ENCODE measurements at places on chromosomes 11 and 22. TPM values are rescaled to one million over a fixed set of nuclear protein-coding genes. Genes with fewer than 3 reads are reported as not detected.

DNA sequence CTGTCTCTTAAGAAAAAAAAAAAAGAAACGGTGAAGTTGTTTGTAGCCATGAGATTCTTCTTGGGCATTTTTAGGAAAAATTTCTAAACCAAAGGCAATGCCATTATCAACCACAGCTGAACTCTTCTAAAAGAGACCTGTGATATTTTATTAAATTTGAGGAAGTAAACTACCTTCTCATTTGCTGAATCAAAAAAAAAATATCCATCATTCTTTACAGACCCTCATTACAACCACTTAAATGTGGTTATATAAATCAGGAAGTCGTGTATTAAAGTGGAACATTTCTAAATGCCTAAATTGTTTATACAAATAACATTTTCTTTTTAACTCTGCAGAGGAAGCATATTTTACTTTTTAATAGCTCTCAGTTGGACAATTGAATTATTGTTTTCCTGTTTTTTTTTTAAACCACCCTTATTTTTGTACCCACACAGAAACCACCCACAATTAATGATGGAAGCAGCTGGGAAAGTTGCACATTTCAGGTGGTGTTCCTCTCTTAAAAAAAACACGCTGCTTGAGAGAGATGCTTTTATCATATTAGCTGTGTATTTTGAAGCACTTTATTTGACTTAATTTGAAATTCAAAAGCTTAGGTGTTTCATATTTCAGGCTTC is 91.2 kb downstream of the ARHGAP42 start:
- no peaks in the 10 kb centered on the region for H3K27me3 ChIP-seq
- DNase-seq: no peak
- H3K36me3 ChIP-seq: no peaks in the 10 kb centered on the region
- H3K4me1 ChIP-seq: no peaks in the 10 kb centered on the region

- H3K27me3 ChIP-seq: peaks cover under 1% of the 10 kb centered on the region
- H3K4me1 ChIP-seq: peaks cover 10% of the 10 kb centered on the region
- no peak overlapping the region for H3K27ac ChIP-seq
- no peak for DNase-seq
- H3K4me3 ChIP-seq: no peak overlapping the region
- H3K36me3 ChIP-seq: no peaks in the 10 kb centered on the region
These were observed 30.8 kb downstream of the TRMU start for GRCh38 chr22:46366327-46366731.

GRCh38 chr11:28526406-28526751 is 418.2 kb downstream of the METTL15 start:
- H3K4me3 ChIP-seq: no peak overlapping the region
- H3K36me3 ChIP-seq: no peaks in the 10 kb centered on the region
- H3K27ac ChIP-seq: no peak overlapping the region
- H3K4me1 ChIP-seq: no peaks in the 10 kb centered on the region
- H3K27me3 ChIP-seq: no peaks in the 10 kb centered on the region
- DNase-seq: no peak

BDNF gene
- not detected for total RNA-seq

GRCh38 chr11:47977623-47978022 is 2.7 kb upstream of the PTPRJ start:
- no peak for DNase-seq
- H3K27ac ChIP-seq: no peak overlapping the region
- peaks cover 15% of the 10 kb centered on the region for H3K4me1 ChIP-seq
- H3K36me3 ChIP-seq: no peaks in the 10 kb centered on the region

CREB3L1 gene
- not detected for total RNA-seq

DNA sequence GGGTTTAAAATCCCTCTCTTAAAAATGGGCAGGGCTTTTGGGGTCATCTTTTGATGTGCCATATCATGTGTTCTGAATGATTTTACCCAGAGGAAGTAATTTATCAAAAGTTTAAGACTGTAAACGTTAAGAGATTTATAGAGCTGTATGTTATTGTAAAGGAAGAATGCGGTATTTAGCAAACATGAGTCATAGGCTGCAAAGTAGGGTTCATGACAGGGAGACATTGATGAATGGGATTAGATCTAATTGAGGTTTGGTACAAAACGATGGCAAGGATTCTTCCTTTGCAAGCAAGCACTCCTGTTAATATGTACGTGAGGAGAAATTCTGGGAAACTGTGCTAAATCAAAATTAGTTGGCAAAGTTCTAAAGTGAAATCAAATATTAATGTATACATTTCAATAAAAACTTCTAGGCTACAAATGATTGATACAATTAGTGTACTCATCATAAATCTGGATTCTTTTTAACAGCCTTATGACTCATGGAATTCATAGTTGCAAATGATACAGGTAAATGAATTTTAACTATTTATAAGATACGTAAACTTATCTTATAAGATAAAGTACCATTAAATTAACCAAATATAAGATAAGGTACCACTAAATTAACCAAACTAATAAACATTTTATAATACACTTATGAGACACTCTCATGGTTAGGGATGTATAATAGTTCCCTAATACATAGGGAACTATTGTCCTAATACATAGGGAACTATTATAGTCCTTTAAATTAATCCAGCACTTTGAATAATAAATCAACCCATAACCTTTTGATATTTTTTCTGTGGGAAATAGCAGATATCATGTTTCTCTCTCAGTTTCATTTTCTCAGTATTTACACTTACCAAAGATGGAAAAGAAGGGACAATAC is 58.4 kb downstream of the KIF18A start:
- no peaks in the 10 kb centered on the region for H3K4me1 ChIP-seq
- DNase-seq: no peak
- H3K27ac ChIP-seq: no peak overlapping the region
- H3K27me3 ChIP-seq: no peaks in the 10 kb centered on the region
- no peaks in the 10 kb centered on the region for H3K36me3 ChIP-seq

DNA sequence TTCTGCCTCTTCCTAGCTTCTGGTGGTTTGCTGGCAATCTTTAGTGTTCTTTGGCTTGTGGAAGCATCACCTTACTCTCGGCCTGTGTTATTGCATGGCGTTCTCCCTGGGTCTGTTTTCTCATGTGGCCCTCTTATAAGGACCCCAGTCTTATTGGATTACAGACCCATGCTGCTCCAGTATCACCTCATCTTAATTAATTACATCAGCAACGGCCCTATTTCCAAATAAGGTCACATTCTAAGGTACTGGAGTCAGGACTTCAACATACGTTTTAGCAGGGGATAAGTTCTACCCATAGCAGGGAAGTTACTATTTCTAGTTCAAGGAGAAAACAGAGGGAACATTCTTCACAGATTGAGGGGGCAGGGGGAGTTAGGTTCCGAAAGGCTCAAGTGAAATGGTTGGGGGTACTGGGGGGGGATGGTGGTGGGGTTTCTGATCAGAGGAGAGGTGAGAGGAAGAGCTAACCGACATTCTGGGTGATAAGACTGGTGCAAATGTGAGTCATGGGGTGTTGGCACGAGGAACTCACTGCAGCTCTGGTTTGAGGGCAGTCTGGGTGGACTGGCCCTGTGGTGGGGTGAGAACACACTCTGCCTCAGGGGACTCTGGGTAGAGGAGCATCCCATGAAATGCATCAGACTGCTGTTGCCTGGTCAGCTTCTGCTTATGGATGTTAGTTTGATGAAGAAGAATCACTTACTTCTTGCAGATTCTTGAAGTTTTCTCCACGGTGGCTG is 51.5 kb upstream of the ZBED5 start:
- H3K4me1 ChIP-seq: peaks cover 1% of the 10 kb centered on the region
- H3K27me3 ChIP-seq: no peaks in the 10 kb centered on the region
- no peak for DNase-seq
- no peak overlapping the region for H3K4me3 ChIP-seq
- H3K36me3 ChIP-seq: no peaks in the 10 kb centered on the region

SPCS2 gene
- 80.2 TPM for total RNA-seq

FBLN1 gene
- total RNA-seq: not detected

DNA sequence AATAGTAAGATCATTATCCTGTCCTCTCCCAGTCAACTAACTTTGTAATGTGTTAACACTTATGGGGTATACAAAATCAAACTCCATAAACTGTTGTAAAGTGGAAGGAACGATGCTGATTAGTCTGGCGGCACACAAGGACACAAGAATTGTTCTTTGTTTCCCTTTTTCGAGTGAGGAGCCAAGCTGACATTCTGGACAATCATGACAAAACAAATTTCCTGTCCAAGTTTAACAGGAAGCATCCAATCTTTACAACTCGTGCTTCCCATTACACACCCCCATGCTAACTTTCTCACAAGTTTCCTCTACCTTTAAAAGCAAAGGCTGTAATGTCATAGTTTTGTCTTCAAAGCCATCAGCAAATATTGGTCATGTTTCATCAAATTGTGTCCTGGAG is 20.4 kb upstream of the LDLRAD3 start:
- H3K4me3 ChIP-seq: no peak overlapping the region
- no peak overlapping the region for H3K27ac ChIP-seq
- no peak for DNase-seq
- H3K27me3 ChIP-seq: peaks cover 30% of the 10 kb centered on the region
- H3K4me1 ChIP-seq: no peaks in the 10 kb centered on the region
- H3K36me3 ChIP-seq: no peaks in the 10 kb centered on the region

GRCh38 chr11:48341466-48341865 is 16.7 kb downstream of the OR4C3 start:
- H3K4me3 ChIP-seq: no peak overlapping the region
- no peaks in the 10 kb centered on the region for H3K27me3 ChIP-seq
- H3K36me3 ChIP-seq: peaks cover 10% of the 10 kb centered on the region
- H3K4me1 ChIP-seq: peaks cover 26% of the 10 kb centered on the region

OR5P2 gene
- total RNA-seq: not detected

- H3K27ac ChIP-seq: no peak overlapping the region
- H3K36me3 ChIP-seq: no peaks in the 10 kb centered on the region
- H3K4me3 ChIP-seq: peak overlapping the region; percentile 3
- H3K27me3 ChIP-seq: no peaks in the 10 kb centered on the region
These were observed 4.7 kb downstream of the FCHSD2 start for GRCh38 chr11:73137262-73137943.

- no peak for DNase-seq
- peaks cover 9% of the 10 kb centered on the region for H3K27me3 ChIP-seq
- no peak overlapping the region for H3K27ac ChIP-seq
- H3K4me3 ChIP-seq: no peak overlapping the region
These were observed 43.2 kb upstream of the OVCH2 start for GRCh38 chr11:7749456-7749855.

DNA sequence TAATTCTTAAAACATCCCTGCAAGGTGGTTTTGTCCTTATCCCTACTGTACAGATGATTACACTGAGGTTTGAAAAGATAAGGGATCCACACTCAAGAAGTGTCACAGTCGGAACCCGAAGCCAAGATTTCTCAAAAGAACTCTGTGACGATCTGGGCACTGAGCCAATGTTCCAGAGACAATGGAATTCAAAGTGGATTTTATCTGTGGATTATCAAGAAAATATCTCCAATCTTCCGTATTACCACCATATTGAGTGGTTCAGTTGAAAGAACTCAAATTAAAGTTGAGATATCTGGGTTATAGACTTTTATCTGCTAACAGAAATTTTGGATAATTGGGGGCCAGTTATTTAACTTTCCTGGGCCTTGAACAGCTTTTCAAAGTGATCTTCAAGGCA is 100.0 kb upstream of the GRAMD1B start:
- H3K27ac ChIP-seq: no peak overlapping the region
- no peaks in the 10 kb centered on the region for H3K27me3 ChIP-seq
- no peak for DNase-seq
- no peak overlapping the region for H3K4me3 ChIP-seq
- H3K4me1 ChIP-seq: no peaks in the 10 kb centered on the region
- no peaks in the 10 kb centered on the region for H3K36me3 ChIP-seq

MYO18B gene
- total RNA-seq: 1.1 TPM

SEPTIN3 gene
- 0.18 TPM for total RNA-seq

DNA sequence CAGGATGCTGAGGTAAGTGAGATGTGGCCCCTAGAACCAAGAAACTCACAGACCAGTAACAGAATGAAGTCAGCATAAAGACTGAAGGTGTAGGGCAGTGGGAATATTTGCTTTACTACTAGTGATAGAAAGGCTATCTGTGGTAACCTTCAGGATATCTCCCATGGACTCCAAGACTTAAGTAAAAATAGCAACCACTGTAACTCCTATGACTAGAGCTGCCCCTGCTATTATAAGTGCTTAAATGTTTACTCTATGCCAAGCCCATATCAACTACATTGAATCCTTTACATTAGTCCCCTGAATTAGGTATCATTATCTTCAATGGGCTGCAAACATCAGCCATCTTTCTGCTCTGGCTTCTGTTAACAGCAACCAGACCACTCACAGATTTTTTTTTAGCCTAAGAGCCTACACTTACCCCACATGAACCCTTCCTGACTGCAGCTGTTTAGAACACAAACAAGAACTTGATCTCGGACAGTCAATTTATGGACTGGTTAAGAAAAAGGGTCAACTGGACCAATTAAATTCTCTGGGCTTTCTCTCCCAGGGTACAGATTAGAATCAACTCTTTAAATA is 335.1 kb upstream of the API5 start:
- no peaks in the 10 kb centered on the region for H3K36me3 ChIP-seq
- no peak overlapping the region for H3K27ac ChIP-seq
- no peaks in the 10 kb centered on the region for H3K27me3 ChIP-seq
- H3K4me1 ChIP-seq: no peaks in the 10 kb centered on the region
- no peak overlapping the region for H3K4me3 ChIP-seq
- DNase-seq: no peak

CRYBA4 gene
- not detected for total RNA-seq

GRCh38 chr11:125784678-125785077 is 3.2 kb upstream of the PATE3 start:
- no peak overlapping the region for H3K27ac ChIP-seq
- no peaks in the 10 kb centered on the region for H3K4me1 ChIP-seq
- no peak overlapping the region for H3K4me3 ChIP-seq
- H3K27me3 ChIP-seq: peaks cover 7% of the 10 kb centered on the region
- H3K36me3 ChIP-seq: no peaks in the 10 kb centered on the region

DNA sequence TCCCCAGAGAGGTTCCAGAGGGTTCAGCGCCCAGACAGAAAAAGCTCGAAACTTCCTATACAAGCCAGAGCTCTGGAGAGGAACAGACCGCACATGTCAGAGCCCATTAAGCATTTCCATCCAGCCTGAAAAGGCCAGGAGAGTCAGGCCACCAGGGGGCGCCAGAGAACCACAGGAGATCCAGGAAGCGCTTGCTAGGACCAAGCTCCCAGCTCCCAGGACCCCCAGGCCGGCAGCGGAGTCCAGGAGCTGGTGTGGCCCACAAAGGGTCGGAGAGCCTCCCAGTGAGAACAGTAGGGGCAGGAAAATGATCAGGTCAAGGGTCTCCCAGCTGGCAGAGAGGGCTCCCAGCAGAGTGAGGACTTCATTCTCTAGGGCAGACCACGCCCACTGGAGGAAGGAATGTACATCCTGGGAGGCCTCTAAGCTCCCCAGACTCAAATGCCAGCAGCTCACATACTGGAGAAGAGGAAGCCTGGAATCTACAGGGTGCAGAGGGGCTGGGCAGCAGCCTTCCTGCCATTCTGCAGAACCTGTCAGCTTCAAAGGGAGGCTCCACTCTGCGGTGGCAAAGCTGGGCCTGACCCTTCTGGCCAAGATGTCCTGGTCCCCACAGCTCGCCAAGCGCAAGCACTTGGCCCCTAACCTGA is 2.1 kb upstream of the MEI1 start:
- peak overlapping the region; percentile 81 for H3K4me3 ChIP-seq
- H3K27me3 ChIP-seq: no peaks in the 10 kb centered on the region
- H3K4me1 ChIP-seq: peaks cover 11% of the 10 kb centered on the region
- DNase-seq: peak; percentile 91

- no peaks in the 10 kb centered on the region for H3K36me3 ChIP-seq
- peak within 1 kb of the TSS; percentile 73 for H3K4me3 ChIP-seq
- H3K27me3 ChIP-seq: peaks cover 12% of the 10 kb centered on the region
- no peak within 1 kb of the TSS for H3K27ac ChIP-seq
- H3K4me1 ChIP-seq: peaks cover 37% of the 10 kb centered on the region
- DNase-seq: no peak
These were observed at the start of gene CD151 for GRCh38 chr11:832529-833113. CD151 (plus strand) TSS chr11:832952; CDS start chr11:836070, 3,118 bp downstream.

RAG1 gene
- total RNA-seq: 0.58 TPM
